Activated CD4-positive, alpha-beta T cell treated with anti-CD3 and anti-CD28 coated beads, Interleukin-2, amount 10 ng/mL, durations not matched to agents 24 days and 14 days (primary cell): ENCODE measurements at places on chromosomes 3 and 15. TPM values are rescaled to one million over a fixed set of nuclear protein-coding genes. Genes with fewer than 3 reads are reported as not detected.

GRCh38 chr15:60593170-60593478, 114.2 kb upstream of the ICE2 start:
- peaks cover 4% of the 10 kb centered on the region for H3K36me3 ChIP-seq
- peak overlapping the region; percentile 40 for H3K27ac ChIP-seq
- H3K4me1 ChIP-seq: peaks cover 48% of the 10 kb centered on the region
- no peak for DNase-seq
- peak overlapping the region; percentile 87 for H3K4me3 ChIP-seq
- peaks cover 2% of the 10 kb centered on the region for H3K27me3 ChIP-seq

DNA sequence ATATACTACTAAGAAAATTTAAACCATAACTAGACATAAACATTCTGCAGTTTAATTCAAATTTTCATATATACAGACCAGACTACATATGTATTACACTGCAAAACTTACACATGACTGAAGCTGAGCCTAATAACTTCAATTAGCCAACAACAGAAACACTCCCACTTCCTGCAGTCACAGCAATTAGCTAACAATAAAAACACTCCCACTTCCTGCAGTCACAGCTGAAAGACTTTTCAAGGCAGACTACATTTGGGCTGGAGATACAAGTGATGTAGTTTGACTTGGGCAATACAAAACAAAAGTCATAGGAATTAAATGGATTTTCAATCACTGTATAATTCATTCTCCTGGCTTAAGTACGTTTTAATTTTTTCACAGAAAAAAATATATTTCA, 10.3 kb downstream of the TM2D3 start:
- H3K27me3 ChIP-seq: no peaks in the 10 kb centered on the region
- H3K27ac ChIP-seq: no peak overlapping the region
- peaks cover 44% of the 10 kb centered on the region for H3K36me3 ChIP-seq

GRCh38 chr3:70108072-70108471, 108.5 kb downstream of the SAMMSON start:
- no peaks in the 10 kb centered on the region for H3K27me3 ChIP-seq
- H3K27ac ChIP-seq: no peak overlapping the region
- no peaks in the 10 kb centered on the region for H3K4me1 ChIP-seq
- H3K4me3 ChIP-seq: no peak overlapping the region

GRCh38 chr3:37453393-37454389, 279.3 kb upstream of the LRRFIP2 start:
- peaks cover 69% of the 10 kb centered on the region for H3K27me3 ChIP-seq
- H3K4me3 ChIP-seq: peak overlapping the region; percentile 31
- no peak overlapping the region for H3K27ac ChIP-seq
- peaks cover 13% of the 10 kb centered on the region for H3K4me1 ChIP-seq

DNA sequence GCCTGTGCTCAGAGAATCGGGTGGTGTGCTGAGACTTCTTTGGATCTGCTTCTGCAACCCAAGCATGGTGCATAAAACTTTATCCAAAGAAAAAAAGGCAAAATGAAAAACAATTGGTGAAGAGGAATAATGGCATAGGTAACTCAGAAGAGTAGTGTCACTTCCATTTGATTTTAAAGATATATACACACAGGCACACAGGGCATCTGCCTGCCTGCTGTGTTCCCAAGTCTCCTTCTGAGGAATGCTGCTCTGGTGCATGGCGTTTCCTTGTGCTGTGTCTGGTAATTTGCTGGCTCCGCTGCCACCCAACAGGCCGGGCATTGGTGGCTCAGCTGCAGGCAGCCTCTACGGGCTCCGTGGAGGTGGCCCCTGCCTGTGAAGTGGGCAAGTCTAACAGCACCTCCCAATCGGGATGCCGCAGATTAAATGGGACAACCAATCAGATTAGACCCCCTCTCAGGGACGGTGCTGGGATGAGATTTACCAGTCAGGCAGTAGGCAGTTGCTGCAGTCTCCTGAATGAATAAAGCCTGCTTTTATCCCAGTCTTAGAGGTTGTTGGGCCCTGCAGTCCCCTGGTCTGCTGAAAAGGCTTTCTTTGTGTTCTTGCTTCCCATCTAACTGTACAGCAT, 253.7 kb upstream of the RASGRP1 start:
- DNase-seq: no peak
- no peak overlapping the region for H3K4me3 ChIP-seq
- peaks cover 4% of the 10 kb centered on the region for H3K4me1 ChIP-seq
- peaks cover 5% of the 10 kb centered on the region for H3K27me3 ChIP-seq

VPS18 gene
- 11.2 and 11.3 TPM in 2 replicates for total RNA-seq

CCDC33 gene
- total RNA-seq: not detected in 2 replicates

PP2D1 gene
- total RNA-seq: not detected in 2 replicates
